ENCODE measurements at places on chromosomes 12 and 14.

GRCh38 chr14:92590176-92590575 is 76.6 kb downstream of the RIN3 start:
- no peak for DNase-seq

- DNase-seq = no peak
Measured at GRCh38 chr14:95614349-95614748, 71.9 kb upstream of the TCL1B start.

GRCh38 chr14:103140316-103141109 is 17.3 kb downstream of the TNFAIP2 start:
- DNase-seq = no peak

DNA sequence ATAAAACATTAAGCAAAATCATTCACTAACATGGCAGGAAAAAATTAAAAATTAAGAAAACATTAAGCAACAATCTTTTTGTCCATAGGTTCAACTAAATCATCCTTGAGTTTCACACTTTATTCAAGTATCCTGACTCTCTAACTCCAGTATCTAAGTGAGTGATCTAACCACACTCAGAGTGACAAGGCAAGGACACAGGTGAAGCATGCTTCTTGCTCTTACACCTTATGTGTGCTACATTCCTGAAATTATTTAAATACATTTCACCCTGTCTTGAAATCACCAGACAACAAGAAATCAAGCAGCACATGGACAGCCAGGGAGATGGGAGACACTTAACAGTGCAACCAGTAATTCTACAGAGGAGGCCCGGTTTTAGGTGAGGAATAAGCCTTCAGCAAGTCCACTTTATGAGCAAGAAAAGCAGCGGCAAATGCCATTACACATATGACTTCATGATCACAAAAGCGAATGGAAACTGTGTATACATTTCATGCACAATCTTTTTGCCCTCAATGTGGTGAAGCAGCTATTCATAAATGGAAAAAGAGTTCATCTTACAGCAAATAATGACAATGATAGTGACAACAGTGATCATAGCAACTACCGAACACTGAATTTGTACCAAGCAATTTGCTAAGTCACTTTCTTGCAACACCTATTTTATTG is 37.4 kb downstream of the PHLDA1 start:
- DNase-seq = no peak

GRCh38 chr12:72876092-72876491 is 603.9 kb downstream of the TRHDE start:
- DNase-seq = no peak

GRCh38 chr14:63240221-63240620 is 36.0 kb downstream of the RHOJ start:
- DNase-seq = no peak

DNA sequence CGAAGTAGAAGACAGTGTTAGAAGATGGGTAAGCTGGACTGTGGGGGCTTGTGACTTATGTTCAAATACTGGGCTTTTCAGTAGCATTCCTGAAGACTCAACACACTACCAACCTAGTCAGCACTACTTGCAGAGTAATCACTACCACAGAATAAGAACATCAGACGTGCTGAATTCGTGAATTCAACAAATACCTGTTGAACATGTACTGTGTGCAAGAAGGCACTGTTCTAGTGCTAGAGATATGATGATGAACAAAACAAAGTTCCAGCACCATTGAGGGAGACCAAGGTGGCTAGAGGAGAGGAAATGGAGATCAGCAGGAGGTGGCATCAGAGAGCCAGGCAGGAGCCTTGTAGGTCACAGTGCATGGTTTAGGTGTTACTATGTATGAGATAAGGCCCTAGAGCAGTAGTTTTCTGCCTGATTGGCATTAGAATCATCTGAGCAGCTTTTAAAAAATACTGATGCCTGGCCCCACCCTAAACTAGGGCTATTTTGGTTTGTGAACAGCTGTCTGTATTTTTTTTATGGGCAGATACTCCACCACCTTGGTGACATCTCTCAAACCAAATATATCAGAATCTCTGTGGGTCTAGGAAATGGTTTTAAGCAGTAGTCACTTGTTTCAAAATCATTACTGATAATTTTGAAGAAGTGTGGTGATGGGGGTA is 26.8 kb downstream of the FERMT2 start:
- DNase-seq = no peak

- DNase-seq = no peak
Measured at GRCh38 chr12:43289426-43289801, 262.6 kb downstream of the ADAMTS20 start.

DNA sequence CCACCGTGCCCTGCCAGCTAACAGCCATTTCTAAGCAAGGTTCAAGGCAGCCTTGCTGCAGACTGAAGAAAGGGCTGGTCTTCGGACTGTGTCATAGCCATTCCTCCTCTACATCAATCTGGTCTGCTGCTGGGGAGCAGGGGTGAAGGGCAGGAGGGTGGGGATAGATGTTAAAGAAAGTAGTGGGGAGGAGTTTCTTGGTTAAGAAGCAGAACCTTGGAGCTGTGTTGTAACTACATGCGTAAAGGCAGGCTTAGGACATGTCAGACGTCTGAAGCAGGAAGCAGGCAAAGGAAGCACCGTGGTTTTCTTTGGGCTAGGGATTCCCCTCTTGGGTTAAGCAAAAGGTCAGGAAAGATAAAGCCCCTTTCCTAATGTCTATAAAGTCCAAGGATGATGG is 18.1 kb upstream of the NEK9 start:
- no peak for DNase-seq

DNA sequence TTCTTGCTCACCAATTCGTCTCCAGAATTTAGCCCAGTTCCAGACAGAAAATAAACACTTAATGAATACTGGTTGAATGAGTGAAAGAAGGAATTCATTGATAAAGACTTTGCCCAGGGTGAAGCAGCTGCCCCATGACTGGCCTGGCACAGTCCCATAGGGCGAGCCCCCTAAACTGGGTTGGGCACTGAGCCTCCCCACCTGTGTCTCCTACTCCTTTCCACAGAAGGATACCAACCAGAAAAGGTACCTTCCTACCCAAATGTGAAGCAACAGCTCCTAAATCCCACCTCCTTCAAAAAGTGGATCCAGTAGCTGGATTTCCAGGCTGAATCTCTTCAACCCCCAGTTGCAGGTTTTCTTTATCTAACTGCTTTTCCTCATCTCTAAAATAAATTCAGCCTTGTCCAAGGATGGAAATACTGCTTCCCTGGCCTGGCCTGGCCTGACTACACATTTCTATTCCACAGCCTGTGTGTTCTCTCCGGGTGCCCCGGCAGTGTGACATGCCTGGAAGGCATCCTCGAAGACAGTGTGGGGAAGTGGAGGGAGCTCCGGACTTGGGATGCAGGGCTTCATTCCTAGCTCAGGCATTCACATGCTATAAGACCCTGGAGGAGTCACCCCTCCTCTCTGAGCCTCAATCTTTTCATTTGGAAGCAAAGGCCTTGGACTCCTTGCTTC is 7.6 kb downstream of the KRT3 start:
- no peak for DNase-seq

DNA sequence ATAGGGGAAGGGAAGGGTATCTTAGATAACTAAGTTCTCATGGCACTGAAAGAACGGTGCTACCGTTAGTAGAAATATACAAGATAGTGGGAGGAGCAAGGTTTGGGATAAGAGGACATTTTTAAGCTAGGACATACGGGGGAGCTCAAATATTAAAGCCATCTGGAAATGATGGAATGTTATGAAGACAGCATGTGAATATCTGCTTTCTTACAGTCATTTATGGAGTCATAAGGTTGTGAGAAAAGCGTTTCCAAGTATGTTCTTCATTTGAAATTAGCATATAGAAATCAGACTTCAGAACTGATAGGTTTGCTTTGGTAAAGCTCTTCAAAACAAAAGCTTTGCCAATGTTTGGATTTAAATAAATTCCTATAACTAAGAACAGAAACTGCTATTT is 62.3 kb downstream of the OTOGL start:
- no peak for DNase-seq

DNA sequence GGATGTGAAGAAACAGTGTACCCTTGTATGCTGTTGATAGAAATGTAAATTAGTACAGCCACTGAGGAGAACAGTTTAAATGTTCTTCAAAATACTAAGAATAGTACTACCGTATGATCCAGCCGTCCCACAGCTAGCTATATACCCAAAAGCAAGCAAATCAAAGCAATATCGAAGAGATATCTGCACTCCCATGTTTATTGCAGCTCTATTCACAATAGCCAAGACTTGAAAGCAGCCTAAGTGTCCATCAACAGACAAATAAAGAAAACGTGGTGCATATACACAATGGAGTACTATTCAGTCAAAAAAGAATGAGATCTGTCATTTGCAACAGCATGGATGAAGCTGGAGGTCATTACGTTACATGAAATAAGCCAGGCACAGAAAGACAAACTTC is 88.5 kb upstream of the SLC38A4 start:
- no peak for DNase-seq

DNA sequence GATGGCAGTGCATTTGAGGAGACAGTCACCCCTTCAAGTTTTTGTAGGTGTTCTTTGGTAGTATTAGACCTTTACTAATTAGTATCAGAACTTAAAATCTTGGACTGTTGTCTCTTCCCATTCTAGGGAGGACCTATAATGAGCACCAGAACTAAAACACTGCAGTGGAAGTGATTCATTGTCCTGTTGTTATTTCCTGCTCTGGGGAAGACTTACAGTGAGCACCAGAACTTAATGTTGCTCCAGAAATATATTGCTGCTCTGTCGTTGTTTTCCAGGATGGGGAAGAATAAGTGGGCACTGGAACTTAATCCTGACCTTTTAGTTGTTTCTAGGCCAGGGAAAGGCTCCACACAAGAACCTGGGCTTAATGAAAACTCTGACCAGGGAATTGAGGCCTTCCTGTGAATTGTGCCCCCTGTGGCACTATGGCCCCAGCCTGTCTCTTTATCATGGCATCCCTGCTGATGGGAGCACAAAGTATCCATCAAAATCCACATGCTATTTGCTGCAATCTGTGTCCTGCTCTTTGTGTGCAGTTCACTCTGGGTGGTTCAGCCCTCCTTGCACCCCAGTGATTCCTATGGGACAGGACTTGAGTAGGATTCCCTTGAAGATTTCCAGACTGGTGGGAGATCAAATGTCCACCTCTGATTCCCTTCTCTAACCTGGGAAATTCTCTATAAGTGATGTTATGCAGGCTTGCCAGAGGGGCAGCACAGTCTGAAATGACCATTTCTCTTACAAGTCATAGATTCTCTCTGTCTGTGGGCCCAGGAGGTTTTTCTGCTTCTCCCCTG is 175.8 kb downstream of the PAWR start:
- DNase-seq = no peak

DNA sequence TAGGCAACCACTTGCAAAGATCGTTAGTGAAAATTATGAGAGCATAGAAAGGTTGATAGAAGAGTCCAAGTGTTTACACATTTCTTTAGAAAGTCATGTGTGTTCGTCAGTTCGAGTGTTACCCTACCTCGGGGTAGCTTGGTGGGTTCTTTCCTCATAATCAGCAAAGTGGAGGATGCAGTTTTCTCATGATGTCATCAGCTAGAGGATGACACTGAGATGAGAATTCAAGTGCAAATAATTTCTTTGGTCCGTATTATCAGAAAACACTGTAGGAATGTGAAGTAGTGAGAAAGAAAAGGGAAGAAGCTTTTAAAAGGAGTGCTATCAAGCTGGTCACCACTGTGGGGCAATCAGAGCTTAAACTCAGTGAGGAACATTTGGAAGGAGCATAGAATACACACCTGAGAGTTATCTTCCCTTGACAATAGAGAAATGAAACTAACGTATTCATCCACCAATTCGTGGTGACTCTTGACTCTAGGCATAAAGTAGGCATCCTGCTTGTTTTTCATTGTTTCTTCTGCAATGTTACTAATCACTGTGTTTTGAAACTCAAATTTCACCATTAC is 1340.9 kb upstream of the TMEM132C start:
- no peak for DNase-seq

DNA sequence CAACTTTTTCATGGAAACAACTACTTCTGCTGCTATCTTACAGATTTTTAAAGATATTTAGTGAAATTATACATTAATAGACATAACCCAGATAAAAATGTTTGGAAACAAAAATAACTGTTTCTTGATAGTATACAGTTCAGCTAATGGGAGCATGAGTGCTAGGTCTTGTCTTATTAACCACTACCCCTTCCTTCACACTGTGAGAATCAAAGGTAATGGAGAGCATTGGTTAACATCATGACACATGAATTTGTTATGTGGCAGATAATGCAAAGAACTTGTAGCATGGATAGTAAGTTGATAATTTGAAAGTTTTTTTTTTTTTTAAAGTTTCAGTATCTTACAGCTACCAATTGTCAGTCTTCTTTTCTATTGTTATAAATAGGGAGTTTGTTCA is 44.2 kb downstream of the CCDC91 start:
- no peak for DNase-seq

DNA sequence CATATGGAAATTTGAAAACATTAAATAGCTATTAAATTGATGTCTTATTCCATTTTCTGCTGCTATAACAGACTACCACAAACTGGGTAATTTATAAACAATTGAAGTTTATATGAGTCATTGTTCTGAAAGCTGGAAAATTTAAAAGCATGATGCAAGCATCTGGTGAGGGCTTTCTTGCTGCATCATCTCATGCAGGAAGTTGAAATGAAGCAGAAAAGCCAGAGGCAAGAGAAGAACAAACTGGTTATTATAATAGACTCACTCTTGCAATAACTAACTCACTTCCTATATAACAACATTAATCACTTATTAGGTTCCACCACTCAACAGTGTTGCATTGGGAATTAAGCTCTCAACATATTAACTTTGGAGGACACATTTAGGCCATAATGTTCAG is 1277.4 kb downstream of the LRFN5 start:
- no peak for DNase-seq

DNA sequence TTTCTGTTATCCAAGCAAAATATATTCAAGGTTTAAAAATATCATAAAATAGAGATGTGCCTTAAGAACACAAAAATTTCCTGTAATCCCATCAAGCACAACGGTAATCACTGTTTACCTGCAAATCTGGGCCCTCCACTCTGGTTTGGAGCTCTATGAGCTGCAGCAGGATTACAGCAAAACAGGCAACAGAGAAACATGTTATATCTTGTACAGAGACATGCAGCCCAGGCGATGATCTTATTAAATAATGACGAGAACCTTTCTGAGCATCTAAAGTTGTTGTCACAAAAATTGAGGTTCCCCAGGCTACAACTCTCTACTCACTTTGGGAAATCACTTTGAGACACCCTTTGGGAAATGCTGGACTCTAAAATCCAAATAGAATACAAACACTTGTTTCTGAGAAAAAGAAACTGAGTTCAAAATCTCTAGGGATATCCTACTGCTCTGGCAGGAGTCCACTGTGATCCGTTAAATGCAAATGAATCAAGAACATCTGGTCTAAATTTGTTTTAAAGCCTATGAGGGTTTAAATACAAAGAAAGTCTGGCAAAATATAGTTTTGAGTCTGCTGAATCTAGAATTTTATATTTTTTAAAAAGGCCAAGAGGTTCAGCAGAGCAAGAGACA is 36.3 kb downstream of the STON2 start:
- no peak for DNase-seq

GRCh38 chr12:81206429-81206828 is 128.6 kb downstream of the ACSS3 start:
- DNase-seq = no peak

GRCh38 chr12:56520506-56520905 is 1.1 kb upstream of the RBMS2 start:
- DNase-seq = no peak
